ENCODE measurements at places on chromosomes 1 and 21. TPM values are rescaled to one million over a fixed set of nuclear protein-coding genes. Genes with fewer than 3 reads are reported as not detected.

DNA sequence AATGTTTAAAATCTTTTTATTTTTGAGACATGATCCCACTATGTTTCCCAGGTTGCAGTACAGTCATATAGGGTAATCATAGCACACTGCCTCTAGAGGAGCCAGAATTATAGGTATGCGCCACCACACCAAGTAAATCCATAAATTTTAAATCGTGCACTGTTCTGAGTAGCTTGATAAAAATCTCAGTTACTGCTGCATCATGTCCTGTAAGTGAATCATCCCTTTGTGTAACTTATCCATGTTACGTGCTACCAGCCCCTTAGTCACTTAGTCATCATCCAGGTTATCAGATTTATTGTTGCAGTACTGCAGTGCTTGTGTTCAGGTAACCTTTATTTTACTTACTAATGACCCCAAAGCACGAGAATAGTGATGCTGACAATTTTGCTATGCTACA, 1770.9 kb downstream of the BRINP3 start:
- DNase-seq: no peak

DNA sequence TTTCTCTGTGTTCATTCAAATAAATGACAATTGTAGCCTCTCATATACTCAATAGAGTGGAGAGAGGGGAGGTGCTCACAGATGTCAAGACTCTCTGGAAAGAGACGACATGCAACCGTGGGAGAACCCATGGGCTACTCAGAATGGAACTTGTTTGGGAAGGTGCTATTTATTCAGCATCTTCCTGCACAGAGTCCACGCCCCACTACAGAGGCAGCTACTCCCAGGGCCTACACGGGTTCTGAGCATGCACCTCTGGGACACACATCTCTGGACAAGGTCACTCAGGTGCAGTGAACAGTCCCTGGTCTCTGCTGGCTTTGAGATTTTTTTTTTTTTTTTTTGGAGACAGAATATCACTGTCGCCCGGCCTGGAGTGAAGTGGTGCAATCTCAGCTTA, 64.1 kb downstream of the NID1 start:
- DNase-seq: no peak

DNA sequence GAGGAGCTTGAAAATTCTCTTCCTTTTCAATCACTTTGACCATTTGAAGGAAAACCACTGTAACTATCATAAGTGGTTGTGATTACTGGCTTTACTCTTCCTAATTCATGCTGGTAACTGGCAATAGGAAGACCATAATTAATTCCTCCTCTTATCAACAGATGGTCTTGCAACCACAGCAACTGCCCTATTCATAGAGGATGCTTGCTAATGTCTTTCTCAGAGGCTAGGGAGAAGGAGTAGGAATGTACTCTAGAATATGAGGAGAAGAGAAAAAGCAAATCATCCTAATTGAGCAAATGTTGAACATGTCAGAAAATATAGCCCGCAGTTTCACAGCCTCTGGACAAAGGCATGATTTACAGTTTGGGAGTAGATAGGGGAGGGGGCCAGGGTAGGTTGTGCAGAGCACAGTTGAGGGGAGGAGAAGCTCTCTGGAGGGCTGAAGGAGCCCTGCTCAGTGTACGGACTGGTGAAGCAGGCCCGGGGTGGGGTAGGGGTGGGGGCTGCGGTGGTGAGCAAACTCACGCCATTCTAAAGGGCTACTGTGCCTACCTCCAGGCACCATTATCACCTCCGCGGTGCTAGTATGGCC, 192.9 kb downstream of the PCP4 start:
- no peak for DNase-seq

- peak; percentile 49 for DNase-seq
These were observed 570 bp upstream of the NPR1 start for GRCh38 chr1:153677718-153678518.

- no peak for DNase-seq
These were observed 16.0 kb downstream of the DISC1 start for GRCh38 chr1:231642618-231643017.

Gene ADAMTSL4
- 46.3 TPM for total RNA-seq

Gene SLC37A1
- 3.8 TPM for total RNA-seq

DNA sequence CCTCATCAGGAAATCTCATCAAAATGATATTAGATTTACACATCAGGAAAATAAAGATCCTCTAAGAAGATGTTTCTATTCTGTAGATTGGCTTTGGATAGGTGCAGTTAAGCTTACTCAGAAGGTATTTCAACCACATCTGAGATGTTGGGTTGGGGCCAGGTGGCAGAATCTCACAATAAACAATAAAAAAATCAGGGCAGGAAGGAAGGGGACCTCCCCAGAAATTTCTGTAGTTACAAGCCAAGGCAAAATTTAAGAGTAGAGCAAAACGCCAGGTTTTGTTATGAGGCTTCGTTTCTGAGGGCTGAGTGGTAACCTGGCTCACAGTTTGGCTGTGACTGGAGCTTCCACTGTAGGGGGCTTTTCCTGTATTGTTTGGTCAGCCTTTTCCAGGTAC, 84.8 kb downstream of the HUNK start:
- no peak for DNase-seq

- DNase-seq: no peak
These were observed 132.1 kb downstream of the RPS6KC1 start for GRCh38 chr1:213183036-213183672.

Gene HPCAL4
- 0.88 TPM for total RNA-seq

GRCh38 chr1:180937624-180938225, 25.0 kb downstream of the KIAA1614 start:
- no peak for DNase-seq

- DNase-seq: no peak
These were observed 606.8 kb downstream of the LTN1 start for GRCh38 chr21:28385845-28386244.

Gene LDLRAD2
- not detected for total RNA-seq

GRCh38 chr1:27630859-27631491, 4.0 kb downstream of the FGR start:
- DNase-seq: peak; percentile 54

GRCh38 chr1:101105877-101106276, 80.3 kb upstream of the DPH5 start:
- no peak for DNase-seq

Gene CSF3R
- 3.8 TPM for total RNA-seq

Gene NTMT2
- total RNA-seq: 5.7 TPM

DNA sequence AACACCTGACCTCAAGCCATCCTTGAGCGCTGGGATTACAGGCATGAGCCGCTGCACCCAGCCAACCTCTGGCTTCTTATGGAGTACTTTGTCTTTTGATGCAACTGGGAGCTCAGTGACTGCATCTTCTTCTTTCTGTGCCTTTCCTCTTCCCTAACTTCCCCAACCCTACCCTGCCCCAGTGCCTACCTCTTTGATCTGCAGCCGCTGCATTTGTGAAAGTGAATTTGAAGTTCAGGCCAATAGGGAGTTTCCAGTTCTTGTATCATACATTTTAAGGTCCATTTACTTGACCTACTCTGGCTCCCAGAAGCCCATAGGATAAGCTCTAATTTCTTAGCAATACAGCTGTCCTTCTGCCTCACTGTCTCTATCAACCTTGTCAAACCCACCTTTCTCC, 52.2 kb downstream of the KCNC4 start:
- DNase-seq: no peak

GRCh38 chr21:33840771-33841170, 74.8 kb downstream of the ATP5PO start:
- DNase-seq: no peak

Gene IL20
- total RNA-seq: not detected

Gene USH2A
- 3.6 TPM for total RNA-seq

Gene TRAF5
- total RNA-seq: 1.5 TPM

DNA sequence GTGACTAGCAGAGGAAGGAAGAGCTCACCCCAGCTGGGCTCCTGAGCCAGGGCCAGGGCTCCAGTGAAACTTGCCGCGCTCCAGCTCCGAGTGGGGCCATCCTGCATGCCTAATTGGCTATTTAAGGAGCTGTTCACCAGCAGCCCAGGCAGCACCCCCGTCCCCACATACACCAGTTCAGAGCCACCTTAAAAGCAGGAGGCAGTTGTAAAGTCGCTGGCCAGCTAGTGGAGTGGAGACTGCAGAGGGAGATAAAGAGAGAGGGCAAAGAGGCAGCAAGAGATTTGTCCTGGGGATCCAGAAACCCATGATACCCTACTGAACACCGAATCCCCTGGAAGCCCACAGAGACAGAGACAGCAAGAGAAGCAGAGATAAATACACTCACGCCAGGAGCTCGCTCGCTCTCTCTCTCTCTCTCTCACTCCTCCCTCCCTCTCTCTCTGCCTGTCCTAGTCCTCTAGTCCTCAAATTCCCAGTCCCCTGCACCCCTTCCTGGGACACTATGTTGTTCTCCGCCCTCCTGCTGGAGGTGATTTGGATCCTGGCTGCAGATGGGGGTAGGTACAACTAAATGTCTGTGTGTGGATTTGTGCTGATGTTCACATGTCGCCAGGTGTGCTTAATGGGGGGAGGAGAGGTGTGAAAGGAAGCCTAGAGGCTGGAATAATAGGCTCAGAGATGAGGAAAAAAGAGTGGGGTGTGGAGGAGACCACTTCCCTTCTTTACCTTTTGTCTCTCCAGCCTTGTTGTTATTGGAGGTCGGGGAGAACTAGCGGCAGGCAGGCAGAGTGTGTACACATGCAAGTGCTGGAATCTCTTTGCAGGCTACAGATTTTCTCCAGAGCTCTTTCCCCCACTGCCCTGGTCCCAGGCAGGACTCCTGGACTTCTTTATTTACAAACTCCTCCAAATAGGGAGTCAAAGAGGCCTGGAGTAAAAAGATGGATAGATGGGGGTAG, at the start of gene CA14:
CA14 (plus strand) TSS at position 151 of the 962 bp plus-strand sequence; CDS start at position 506, 355 bp downstream.
- peak; percentile 36 for DNase-seq

DNA sequence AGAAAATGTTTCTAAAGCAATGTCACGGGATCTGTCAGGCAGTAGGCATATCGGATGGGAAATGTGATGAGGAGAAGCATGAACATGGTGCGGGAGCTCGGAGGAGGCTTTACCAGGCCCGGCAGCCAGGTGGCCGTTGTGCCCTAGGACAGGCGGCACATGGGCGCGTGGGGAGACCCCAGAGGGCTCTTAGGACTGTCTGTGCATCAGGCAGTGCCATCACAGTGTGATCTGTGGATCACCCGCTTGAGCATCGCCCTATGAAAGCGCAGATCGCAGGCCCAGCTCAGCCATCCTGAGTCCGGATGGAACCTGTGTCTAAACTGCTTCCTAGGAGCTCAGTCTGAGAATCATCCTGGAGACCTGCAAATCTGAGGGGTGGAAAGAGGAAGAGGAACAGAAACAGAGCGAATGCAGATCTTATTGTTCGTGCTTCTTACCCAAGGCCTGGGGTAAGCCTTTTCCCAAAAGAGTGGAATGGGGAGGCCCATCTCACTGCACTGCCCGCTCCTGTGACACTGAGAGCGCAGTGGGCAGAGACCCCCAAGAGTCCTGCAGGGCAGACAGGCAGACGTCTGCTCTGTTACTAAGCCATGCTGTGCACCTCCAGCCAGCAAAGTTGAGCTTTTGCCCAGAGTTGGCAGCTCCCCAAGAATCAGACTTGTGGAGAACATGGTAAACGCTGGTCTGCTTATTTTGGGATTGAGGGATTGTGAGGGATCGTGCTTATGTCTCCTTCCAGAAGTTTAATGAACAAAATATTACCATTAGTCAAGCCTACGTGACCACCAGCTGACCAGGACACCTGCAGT, 251.0 kb downstream of the RHOU start:
- peak; percentile 63 for DNase-seq

DNA sequence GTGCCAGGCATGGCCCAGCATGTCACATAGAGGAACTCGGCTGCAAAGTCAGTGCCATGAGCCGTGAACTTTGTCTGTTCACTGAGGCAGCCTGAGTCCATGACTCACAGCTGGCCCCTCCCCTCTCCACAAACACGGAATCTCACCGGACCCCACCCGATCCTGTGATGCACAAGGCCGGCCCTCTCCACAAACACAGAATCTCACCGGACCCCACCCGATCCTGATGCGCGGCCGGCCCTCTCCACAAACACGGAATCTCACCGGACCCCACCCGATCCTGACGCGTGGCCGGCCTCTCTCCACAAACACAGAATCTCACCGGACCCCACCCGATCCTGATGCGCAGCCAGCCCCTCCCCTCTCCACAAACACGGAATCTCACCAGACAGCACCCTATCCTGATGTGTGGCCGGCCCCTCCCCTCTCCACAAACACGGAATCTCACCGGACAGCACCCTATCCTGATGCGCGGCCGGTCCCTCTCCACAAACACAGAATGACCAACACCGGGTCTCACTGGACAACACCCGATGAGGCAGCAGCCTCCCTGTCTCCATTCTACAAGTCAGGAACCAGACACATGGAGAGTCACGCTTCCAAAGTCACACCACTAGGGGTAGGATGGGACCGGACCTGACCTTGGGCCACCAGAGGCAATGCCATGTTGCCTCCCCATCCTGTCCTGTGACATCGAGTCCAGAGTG, 39.6 kb upstream of the GPR153 start:
- DNase-seq: no peak
